ENCODE measurements at places on chromosomes 11 and 22.

GRCh38 chr11:82855616-82856015 lies 44.6 kb downstream of the PRCP start:
- no peak for DNase-seq

GRCh38 chr11:65851083-65851579 lies 6.8 kb downstream of the CFL1 start:
- peak; percentile 61 for DNase-seq

DNA sequence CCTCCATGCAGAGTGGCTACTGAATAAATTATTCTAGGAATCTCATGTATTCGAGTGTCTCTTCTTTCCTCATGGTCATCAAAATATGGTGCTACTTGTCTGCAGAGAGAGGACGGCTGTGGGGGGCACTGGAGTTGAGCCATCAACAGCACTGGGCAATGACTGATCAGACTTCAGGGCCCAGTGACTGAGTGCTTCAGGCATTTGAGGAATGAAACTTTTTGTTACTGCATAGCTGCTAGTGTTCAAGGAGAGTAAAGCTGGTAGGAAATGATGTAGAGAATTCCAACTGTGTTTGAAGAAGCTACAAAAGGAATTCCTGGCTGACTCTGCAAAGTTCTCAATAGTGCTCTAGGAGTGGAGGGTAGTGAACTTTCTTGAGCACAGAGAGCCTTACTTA lies 277.7 kb downstream of the CADM1 start:
- no peak for DNase-seq

- no peak for DNase-seq
Observed at GRCh38 chr11:69014898-69015549, 2.0 kb upstream of the MRGPRF start.

DNA sequence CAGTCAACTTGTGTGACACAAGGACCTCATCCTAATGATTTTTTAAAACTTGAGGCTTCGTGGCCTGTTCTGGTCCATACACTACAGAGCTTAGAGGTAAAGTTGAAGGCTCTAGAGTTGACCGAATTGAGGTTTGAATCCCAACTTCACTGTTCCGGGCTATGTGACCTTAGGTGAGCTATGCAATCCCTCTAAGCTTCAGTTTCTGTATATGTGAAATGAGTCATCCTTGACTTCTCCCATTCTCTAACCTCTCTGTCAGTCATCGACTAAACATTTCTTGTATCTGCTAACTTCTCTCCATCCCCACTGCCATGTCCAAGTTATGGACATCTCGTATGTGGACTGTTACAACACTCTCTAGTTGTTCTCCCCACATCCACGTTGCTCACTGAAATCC lies 178.2 kb upstream of the TMEM45B start:
- no peak for DNase-seq

- DNase-seq = no peak
Observed at GRCh38 chr11:133204158-133204557, 328.1 kb downstream of the OPCML start.

DNA sequence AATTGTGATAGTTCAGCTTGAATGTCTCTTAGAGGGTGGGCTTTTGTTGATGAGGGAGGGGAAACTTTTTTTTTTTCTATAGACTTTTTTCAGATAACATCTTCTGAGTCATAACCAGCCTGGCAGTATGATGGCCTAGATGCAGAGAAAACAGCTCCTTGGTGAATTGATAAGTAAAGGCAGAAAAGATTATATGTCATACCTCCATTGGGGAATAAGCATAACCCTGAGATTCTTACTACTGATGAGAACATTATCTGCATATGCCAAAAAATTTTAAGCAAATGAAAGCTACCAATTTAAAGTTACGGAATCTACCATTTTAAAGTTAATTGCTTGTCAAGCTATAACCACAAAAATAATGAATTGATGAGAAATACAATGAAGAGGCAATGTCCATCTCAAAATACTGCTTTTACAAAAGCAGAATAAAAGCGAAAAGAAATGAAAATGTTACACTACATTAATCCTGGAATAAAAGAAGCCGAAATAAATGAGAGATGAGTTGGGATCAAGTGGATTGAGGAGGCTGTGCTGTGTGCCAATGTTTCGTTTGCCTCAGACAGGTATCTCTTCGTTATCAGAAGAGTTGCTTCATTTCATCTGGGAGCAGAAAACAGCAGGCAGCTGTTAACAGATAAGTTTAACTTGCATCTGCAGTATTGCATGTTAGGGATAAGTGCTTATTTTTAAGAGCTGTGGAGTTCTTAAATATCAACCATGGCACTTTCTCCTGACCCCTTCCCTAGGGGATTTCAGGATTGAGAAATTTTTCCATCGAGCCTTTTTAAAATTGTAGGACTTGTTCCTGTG lies 3.9 kb downstream of the MALAT1 start:
- DNase-seq = no peak

DNA sequence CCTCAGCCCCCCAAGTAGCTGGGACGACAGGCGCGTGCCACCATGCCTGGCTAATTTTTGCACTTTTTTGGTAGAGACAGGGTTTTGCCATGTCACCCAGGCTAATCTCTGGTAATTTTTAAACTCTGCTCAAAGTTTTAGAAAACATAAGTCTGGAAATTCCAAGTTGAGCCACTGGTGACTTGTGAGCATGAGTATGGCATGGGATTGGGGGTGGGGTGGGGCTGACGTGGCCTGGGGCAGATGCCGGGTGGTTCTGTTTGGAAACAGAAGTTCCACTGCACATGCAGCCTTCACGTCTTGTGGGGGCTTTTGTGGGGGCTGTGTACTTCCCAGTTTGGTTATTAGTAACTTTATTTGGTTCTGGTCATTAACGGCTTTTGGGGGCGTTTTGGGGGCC lies 67.3 kb downstream of the PTPRJ start:
- no peak for DNase-seq

- DNase-seq = no peak
Observed at GRCh38 chr11:44877571-44878497, 72.8 kb downstream of the TP53I11 start.

DNA sequence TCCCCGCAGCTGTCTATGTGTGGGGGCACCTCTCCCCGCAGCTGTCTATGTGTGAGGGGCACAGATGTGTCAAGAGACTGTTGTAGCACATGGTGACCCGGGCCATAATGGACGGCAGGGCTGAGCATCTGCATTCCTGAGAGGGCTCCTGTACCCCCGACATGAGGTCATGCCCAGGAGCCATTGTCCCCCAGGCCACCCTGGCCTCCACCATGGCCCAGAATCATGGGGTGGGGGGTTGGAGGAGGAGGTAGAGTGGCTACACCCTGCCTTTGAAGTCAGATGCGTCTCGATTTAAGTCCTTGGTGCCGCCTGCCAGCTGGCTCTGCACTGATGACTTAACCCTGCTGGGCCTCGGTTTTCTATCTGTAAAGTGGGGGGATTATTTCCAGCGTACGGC lies 49.1 kb downstream of the ARHGAP8 start:
- no peak for DNase-seq

GRCh38 chr11:34721646-34722045 lies 100.8 kb downstream of the EHF start:
- DNase-seq = no peak

DNA sequence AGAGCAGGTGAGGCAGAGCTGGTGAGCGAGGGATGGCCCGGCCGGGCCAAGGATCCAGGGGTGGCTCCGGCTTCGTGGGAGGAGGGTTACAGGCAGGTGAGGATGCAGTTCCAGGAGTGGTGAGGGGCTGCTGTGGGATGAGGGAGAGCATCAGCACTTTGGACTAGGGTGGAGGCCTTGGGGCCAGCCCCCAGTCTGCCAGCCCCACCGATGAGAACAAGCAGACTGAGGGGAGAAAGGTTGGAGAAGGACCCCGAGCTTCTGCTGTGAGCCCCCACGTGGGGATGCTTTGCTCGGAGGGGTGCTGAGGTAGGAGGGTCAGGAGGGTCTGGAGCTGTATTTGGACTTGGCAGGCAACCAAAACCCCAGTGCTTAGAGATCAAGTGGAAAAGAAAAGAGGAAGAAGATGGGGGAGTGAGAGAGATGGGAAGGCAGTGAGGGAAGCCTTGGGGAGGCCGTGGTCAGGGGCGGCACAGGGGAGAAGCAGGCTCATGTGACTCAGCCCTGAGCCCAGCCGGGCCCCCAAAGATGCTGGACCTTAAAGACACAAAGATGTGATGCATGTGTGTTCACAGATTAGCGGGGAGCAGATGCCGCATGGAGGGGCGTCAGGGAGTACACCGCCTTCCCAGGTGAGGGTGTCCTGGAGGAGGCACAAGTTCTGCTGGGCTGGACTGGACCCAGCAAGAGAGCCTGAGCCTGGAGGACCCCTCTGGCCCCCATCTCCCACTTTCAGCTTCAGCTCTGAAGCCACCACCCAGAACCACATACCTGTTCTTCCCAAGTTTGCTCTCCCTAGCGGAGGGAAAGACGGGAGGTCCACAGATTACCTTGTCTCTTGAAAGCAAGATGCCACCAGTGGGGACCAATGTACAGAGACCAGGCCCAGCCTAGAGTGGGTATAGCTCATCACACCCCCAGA lies 91.3 kb downstream of the CDKN1C start:
- no peak for DNase-seq

- DNase-seq = no peak
Observed at GRCh38 chr11:76625472-76626186, 44.9 kb downstream of the LRRC32 start.

DNA sequence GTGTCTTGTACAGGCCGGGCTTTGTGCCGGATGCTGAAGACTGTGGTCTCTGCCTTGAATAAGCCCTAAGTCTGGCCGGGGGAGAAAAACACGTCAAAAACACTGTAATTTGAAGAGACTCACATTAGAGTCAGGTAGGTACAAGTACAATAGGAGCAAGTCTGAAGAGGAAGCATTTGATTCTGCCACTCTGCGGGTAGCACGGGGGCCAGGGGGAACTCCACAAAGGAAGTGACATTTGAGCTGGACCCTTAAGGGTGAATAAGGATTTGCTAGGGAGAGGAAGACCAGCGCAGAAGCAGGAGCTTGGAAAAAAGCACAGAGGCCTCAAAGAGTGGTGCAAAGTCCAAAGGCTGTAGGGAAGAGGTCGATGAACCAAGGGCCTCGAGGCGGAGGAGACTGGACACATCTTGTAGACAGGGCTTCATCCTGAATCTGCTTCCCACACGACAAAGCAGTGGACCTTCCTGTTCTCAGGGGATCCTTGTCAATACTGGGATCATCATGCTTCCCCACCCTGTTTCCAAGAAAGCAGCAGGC lies 38.7 kb downstream of the BUD13 start:
- DNase-seq = no peak

GRCh38 chr11:28559492-28559891 lies 451.3 kb downstream of the METTL15 start:
- DNase-seq = no peak

DNA sequence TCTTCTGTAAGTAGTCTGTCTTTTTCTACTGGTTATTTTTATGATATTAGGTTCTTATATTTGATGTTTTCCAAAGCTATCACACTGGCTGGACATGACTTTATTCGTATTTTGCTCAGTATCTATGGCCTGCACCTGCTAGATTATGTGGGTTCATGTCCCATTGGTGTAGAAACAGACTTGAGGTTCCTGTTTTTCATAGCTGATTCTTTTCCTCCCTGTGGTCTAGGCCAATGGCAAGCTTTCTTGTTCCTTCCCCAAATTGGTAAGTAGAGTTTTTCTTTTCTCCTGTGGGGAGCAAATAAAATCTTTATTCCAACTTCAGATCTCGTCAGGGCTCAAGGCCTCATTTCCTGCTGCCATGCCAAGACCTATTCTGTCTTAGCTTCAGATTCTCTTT lies 30.2 kb upstream of the SWAP70 start:
- DNase-seq = no peak

DNA sequence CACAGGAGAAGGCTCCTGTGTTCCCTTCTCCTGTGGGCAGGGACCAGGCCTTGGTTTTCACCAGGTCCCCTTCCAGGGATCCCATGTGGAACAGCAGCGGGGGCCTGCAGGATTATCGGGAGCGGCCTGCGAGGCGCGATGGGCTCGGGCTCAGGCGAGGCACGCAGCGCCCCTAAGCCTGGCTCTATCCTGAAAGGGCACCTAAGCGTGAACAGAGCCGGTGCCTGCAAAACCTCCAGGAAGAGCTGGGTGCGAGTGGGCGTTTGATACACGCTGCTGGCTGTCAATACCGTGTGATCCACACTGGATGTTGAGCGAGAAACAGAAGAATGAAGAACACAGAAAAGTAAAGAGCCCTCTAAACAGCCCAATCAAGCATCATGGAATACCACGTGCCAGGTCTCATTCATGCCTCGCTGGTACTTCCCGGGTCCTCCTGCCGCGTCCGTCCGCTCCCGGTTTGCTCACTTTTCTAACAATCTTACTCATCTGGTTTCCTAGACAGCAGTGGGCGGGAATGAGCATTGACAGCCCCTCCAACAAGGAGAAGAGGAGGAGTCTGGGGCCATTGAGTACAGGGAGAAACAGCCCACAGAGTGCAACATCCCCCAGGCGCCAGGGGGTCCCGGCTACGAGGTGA lies 12.5 kb downstream of the OSBPL5 start:
- no peak for DNase-seq

Data from DND-41 (cell line).